IPS-NIHi11 (cell line): ENCODE measurements at places on chromosomes 1 and 21.

DNA sequence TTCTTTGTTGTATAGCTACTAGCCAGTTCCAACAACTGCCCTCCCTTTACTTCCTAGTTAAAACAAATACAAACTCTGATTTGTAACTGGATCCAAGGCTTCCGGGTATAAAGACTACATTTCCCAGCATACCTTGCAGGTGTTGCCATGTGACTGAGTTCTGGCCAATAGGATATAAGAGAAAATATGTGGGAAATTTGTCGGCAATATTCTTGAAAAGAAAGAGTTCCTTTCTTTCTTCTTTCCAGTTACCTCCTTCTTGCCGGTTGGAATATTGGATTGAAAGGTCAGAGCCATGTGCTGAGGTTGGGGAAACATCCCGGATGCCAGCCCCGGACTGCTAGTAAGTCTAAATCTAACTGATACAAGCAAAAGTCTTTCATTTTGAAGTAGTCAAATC, 23.0 kb upstream of the ZBTB40 start:
- peak; percentile 74 for DNase-seq

DNA sequence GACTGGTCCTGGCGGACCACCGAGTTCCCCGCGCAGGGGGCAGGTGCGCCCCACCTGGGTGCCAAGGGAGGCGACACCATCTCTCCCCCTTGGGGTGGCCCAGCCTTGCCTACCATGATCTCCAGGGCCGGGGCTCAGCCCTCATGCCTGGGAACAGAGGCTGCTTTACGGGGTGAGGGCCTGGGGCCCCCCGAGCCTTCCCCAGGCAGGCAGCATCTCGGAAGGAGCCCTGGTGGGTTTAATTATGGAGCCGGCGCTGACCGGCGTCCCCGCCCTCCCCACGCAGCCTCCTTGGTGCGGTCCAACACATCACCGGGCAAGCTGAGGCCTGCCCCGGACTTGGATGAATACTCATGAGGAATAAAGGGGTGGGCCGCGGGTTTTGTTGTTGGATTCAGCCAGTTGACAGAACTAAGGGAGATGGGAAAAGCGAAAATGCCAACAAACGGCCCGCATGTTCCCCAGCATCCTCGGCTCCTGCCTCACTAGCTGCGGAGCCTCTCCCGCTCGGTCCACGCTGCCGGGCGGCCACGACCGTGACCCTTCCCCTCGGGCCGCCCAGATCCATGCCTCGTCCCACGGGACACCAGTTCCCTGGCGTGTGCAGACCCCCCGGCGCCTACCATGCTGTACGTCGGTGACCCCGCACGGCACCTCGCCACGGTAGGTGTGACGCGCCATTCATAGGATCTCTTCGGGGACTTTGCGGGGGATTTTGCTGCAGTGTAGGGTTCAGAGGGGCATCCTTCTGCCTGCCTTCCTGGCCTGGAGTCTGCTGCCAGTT, 38.2 kb downstream of the TP73 start:
- no peak for DNase-seq

- DNase-seq = peak; percentile 77
Measured at GRCh38 chr1:232110281-232111090, 483.9 kb downstream of the DISC1 start.

- no peak for DNase-seq
Measured at GRCh38 chr21:46100906-46101305, 3.0 kb downstream of the COL6A2 start.

- DNase-seq = no peak
Measured at GRCh38 chr1:23897083-23897482, 16.1 kb downstream of the CNR2 start.

DNA sequence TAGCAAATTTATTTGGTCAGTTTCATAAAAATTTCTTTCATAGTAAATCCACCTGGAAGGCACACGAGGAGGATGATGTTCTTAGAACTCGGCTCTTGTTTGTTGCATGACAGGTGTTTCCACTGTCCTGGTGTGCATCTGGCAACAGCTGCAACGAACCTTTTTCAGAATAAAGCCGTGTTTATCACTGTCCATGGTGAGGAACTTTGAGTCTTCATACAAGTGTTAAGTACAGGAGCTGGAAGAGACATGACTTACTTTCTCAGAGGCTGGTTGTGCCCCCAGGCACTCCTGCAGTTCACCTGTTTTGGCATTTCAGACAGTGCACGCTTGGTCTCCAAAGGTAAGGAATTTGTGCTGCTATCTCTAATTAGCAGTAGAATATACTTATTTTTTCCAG, 97.1 kb downstream of the ADAMTS1 start:
- DNase-seq = no peak

- peak; percentile 11 for DNase-seq
Measured at GRCh38 chr21:40967771-40968170, 120.8 kb upstream of the DSCAM start.

DNA sequence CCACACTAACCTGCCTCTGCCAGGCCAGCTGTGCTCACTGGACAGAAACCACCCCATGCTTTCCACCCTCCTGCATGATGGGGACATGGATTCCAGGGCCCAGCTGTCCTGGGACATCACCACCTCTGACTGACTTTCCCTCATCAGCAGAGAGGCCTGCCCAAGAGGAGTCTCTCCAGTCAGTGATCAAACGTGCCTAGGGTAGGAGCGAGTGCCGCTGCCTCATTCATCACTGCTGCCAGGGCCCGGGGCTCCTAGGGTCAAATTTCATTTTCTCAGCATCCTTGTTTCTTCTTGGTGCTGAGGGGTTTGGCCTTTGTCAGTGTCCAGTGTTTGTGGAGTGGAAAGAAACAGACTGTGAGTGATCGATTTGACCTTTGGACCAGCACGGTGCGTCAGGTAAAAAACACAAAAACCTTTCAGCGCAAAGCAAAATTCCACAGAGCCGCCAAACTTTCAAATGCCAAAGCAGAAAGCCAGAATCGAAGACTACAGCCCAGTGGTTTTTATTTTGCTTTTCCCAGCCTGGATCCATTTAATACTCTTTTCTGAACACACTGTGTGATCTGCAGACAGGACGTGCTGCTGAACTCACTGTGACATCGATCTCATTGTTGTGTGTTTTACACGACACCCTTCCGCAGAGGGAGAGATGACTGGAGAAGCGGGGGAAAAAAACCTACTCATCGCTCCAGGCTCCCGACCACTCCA, 43.2 kb downstream of the CAPN8 start:
- DNase-seq = no peak

- no peak for DNase-seq
Measured at GRCh38 chr1:13829152-13829769, 129.3 kb downstream of the PRDM2 start.

DNA sequence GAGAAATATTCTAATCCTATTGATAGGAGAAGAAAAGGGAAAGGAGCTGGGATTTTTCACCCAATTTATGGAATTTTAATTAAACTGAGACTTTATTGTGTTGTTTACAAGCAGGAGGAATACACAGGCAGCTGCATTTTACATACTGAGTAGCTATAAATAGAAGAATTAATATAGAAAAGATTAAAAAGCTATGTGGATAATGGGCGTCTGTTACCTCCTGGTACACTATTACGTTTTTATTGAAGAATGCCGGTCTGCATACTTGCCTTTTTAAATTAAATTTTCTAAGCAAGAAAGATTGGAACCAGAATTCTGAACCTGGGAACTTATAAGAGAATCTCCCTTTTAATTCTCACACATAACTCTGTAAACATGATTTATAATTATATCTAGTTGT, 52.1 kb upstream of the CACHD1 start:
- DNase-seq = no peak

- no peak for DNase-seq
Measured at GRCh38 chr21:42222821-42223390, 4.0 kb downstream of the ABCG1 start.

DNA sequence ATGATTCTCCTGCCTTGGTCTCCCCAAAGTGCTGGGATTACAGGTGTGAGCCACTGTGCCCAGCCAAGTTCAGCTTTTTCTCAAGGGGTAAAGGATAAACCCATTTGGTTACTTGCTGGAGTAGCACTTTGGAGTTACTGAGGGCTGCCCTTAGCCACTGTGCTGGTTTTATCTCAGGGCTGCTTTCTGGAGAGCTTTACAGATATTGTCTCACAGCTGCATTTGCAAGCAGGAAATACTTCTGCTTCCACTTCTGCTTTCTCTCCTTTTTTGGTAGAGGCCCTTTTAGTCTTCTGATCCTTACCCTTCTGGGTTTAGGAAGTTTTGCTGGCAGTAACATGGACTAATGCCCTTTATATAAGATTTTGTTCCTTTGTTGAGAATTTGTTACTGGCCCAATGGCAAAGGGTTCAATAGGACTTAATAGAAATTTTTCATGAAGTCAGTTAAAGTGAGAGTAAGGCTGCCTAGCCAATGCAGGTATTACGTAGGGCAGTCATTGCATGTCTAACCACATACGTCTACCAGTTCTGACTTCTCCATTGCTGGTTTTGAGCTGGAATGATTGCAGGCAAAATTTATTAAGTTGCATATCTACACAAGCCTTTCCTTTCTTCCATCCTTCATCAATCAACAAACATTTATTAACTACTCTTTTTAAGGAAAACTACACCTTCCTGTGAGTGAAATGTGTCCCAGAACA, 24.4 kb downstream of the CAP1 start:
- no peak for DNase-seq

- no peak for DNase-seq
Measured at GRCh38 chr1:160330119-160330518, 12.9 kb downstream of the COPA start.

DNA sequence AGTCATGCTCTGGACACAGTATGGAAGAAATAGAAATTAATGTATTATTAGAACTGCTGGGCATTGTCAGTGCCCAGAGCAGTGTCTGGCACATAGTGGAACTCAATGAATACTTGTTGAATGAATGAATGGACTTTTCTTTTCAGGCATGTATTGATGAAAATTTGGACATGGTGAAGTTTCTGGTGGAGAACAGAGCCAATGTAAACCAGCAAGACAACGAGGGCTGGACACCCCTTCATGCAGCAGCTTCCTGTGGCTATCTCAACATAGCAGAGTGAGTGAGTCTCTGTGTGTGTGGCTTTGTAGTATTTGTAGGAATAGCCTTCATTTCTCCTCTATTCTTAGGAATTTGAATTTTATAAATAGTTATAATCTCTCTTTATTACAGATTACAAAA, 68.1 kb downstream of the PPP1R12B start:
- no peak for DNase-seq

DNA sequence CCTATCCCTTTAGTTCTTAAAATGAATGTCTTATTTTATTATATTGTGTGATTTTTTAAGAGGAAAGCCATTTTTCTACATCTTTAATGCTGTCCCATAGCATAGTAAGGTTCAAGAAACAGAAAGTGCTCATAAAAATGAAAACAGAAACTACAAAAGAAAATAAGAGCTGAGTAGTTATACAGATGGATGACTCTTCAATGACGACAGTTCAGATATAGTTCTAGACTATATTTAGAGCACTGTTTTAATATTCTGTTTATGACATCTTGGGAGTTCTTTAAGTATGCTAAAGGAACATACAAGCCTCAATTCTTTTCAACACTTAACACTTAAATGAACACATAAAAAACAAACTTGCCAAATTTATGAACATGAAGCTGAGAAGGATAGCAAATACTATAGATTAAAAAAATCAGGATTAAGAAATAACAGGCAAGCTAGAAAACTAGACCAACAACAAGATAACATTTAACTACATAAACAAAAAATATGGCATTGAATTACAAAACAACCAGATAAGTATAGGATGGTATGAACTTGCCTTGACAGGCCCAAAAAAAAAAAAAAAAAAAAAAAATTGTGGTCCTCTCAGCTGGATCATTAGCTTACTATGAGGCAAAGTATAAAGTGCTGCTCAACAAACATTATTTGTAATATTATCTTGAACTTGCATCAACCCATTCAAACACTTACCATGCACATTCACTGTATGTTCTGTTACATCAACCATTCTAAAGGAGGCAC, 87.9 kb downstream of the ZZZ3 start:
- DNase-seq = no peak

GRCh38 chr1:245153552-245154428, 995 bp upstream of the KIF26B start:
- peak; percentile 35 for DNase-seq

- no peak for DNase-seq
Measured at GRCh38 chr1:9128166-9128519, 759 bp downstream of the GPR157 start.

DNA sequence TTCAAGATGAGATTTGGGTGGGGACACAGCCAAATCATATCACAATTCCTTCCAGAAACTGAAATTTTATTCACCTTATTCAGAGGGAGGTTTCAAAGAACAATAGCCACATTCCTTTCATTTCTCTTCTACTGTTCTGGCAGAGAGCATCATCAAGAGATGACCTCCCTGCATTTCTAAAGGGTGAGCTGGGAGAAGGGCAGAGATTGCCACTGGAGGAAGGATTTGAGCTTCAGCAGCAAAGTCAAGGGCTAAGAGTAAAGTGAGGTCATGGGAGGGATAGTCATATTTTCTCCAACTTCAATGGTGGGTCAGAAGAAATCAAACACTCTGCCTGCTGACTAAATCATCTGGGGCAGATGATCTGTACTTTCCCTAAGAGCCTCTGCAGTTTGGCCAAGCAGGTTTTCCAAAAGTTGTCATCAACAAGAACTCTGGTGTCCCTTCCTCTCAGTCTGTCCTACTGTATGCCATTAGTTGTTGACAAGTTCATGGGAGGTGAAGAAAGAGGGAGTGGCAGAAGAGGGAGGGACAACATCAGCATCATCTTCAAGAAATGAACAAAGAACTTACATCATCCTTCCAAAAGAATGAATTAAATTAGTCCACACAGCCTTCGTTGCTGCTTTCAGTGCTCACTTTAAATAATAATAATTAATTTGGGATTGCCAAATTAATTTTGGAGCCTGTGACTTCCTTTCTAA, 298.3 kb downstream of the ASTN1 start:
- no peak for DNase-seq

DNA sequence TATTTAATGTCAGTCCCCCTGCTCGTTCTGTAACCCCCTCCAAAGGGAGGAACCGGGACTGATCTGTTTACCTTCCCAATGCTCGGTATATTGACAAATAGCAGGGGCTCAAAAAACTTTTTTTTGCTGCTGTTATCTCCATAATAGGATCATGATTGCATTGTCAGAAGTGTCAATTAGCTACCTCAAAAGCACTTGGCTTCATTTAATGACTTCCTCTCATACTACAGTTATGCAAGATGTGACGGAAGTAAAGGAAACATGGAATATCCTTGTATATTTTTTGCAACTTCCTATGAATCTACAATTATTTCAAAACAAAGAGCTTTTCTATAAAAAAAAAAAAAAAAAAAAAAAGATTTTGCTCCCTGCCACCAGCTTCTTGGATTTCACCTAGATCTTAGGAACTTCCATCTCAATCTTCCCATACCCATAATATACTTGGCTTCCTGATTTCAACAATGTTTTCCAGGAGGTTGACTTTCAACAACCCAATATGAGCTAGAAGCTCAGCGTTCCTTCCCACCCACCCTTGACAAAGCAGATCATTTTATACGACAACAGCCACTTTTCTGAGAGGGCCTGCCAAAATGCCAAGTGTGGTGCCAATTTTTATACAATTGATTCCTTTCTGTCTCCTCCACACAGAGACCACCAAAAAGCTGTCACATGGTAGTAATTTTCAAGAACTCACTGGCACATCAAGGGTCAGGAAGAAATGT, 71.7 kb downstream of the SETD4 start:
- DNase-seq = no peak

DNA sequence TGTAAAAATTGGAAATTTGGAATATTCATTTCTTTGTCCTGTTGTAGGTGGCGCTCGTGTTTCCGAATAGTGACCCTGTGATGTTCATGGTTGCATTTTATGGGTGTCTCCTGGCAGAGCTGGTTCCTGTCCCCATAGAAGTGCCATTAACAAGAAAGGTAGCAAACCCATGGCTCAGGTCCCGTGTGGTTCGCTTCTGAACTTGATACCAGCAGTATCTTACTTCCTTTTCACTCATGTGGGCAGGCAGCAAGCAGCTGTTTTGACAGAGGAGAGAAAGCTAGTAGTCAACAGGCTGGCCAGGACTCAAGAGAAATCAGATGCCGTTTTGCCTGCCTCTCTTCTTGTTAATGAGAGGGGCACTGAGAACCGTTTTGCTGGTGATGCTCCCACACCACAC, 72.8 kb downstream of the S100B start:
- DNase-seq = no peak
